Hematopoietic multipotent progenitor cell treated with erythropoietin and hydrocortisone succinate and interleukin-3 and kit ligand, for 4 days (in vitro differentiated cells): ENCODE measurements at places on chromosomes 11 and 22.

DNA sequence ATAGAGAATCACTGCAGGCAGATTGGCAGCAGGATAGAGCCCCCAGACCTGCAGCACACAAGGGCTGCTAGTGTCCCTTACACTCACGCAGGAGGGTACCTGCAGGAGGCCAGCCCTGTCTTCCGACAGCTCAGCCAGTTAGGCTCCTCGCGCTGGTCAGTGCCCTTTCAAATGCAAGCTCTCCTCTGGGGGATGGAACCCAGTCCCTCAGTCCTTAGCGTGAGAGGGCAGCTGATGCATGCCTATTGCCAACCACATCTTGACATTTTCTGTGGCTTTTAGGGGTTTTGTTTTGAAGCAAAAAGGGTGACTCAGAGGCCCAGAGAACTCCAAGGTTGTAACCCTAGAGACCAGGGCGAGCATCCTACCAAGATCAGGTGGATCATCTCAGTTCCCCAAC, 40.0 kb downstream of the WNT11 start:
- peak; percentile 11 for DNase-seq

GRCh38 chr11:76560219-76560618, 110.3 kb downstream of the LRRC32 start:
- no peak for DNase-seq

DNA sequence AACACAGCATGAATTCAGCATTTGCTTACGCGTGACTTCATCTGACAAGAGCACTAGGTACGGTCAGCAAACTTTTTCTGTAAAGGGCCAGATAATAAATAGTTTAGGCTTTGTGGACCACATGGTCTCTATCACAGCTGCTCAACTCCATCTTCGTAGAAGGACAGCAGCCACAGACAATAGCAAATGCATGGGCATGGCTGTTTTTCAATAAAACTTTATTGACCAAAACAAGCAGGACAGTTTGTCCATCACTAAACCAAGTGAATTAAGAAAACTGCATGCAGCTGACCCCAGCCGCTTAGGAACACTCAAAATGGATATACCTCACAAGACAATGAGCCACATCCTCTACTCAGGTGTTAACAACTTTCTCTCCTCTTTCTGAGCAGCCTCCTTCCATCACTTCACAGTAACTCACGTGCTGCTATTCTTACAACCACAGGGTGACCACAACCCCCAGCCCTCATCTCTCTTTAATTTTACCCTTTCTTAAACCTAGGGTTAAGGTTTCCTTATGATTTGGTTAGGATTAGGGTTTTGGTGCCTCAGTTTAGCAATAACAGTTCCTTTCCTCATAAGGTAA, 22.7 kb upstream of the ARHGAP32 start:
- DNase-seq: no peak

DNA sequence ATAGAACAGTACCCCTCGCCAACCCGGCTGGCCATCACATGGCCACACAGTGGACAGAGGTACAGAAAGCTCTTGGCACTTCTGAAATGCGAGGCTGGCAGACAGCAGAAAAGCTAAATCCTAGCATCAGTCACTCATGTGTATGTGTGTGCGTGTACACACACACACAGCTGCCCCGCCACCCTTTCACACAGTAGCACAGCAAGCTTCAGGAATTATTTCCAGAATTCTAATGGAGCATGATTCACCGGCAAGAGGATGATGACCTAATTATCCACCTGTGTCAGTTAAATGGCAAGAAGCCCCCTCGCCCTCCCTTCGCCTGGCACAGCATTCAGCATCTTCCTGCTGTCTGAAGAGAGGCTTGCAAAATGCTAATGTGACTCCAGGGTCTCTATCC, 336.0 kb downstream of the SHANK2 start:
- no peak for DNase-seq

DNA sequence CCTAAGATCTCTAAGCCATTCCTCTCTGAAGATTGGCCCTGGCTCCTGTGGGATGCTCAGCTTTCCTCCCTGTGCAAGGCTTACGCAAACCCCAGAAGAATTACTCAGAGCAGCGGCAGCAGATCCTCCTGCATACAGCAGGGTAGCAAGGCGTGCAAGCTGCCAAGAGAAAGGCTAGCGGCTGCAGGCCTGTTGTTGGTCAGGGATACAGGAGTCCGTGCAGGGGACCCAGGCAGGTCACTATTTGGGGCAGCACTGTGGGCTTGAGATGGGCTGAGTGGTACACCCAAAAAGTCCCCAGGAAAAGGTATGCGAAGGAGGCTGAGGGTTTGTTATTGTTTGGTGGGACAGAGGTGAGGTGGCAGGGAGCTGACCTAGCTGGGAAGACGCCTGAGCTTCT, 1.5 kb downstream of the GLB1L2 start:
- no peak for DNase-seq

- no peak for DNase-seq
Observed at GRCh38 chr22:45120931-45121330, 42.8 kb upstream of the NUP50 start.
